ENCODE measurements at places on chromosomes 7 and 10.

GRCh38 chr7:121800916-121801675 is 71.9 kb upstream of the PTPRZ1 start:
- DNase-seq, result no peak

DNA sequence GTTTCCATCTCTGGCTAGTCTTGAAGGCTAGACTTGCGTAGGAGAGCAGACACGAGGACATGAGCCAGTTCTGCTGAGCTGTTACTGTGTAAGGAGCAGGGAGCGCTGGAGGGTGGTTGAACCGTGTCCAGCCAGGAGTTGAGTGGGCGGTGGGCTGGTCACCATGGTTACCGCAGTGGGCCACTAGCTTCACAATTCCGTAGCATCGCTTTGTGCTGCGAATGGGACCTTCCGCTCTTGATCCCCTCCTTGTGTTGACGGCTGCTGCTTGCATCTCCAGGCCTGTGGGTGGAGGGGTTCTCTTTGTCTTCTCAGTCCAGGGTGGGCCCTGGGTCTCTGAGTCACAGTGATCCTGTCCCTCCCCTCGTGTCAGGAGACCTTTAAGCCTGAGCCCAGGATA is 49.4 kb upstream of the OCM start:
- no peak for DNase-seq

DNA sequence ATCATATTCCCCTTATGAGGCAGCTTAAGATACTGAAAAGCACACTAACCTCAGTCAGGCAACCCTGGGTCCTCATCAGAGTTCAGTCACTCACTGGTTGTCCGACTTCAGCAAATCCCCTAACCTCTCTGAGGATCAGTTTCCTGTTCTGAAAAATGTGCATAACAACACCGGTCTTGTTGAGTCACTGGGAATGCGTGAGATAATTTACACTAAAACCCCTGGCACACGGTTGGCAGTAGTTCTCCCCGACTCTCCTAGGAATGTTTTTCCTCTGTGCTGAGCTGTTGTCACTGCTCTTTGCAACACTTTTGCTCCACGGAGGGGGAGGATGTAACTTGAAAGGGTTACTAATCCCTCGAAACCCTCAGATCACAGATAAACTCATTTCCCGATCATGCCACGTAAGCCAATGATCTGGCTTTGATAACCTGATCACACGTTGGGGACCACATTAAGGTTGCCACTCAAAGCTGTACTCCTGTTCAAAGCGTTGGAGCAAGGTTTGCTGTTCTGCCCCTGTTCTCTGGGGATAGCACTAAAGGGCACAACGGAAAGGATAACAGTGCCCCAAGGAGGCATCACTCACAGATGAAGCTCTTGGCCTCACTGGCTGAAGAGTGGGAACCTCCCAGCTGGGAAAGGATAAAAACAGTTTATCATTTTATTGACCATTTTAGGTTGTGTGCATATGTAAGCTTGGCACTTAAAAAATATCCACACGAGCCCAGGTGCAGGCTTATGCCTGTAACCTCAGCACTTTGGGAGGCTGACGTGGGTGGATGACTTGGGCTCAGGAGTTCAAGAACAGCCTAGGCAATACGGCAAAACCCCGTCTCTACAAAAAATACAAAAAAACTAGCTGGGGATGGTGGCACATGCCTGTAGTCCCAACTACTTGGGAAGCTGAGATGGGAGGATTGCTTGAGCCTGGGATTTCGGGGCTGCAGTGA is 5.0 kb upstream of the RBM17 start:
- DNase-seq, result no peak

DNA sequence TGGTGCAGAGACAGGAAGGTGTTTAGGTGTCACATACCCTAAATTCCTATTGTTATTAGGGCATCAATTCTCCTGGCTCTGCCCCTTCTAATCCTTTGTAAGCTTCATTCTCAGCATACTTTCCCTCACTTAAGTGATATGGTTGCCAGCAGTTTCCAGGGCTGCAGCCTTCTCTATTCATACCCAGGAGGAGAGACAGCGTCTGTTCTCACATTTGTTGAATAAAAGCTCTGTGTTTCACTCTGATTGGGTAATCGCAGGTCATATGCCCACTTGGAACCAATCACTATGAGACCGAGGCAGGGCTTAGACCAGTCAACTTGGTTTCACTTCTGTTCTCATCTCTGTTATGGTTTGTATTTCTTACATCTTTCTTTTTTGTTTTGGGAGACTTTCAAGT is 109.6 kb upstream of the MTPN start:
- peak; percentile 19 for DNase-seq

- no peak for DNase-seq
Measured at GRCh38 chr10:108631332-108631731, 1292.0 kb downstream of the XPNPEP1 start.

DNA sequence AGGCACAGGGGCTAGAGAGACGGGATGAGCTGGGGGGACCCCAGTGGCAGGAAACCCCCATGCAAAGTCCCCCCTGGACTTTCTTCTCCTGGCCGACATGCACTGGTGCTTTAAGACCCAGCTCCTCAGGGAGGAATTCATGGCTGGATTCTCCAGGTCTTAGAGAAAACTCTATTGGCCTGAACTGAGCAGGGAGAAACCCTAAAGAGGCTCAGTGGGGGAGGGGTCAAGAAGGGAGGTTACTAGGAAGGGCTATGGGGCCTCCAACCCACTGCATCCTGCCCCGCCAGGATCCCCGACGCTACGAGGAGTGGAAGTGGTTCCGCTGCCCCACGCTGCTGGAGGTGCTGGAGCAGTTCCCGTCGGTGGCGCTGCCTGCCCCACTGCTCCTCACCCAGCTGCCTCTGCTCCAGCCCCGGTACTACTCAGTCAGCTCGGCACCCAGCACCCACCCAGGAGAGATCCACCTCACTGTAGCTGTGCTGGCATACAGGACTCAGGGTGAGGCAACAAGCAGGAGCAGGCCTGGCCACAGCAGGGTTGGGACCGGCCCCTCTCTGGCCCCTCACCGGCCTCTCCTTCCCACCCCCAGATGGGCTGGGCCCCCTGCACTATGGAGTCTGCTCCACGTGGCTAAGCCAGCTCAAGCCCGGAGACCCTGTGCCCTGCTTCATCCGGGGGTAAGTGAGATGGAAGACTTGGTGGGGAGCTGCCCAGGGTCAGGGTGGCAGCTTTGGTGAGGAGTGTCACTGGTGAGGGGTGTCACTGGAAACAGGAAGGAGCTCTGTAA is 13.8 kb downstream of the ATG9B start:
- DNase-seq, result no peak

DNA sequence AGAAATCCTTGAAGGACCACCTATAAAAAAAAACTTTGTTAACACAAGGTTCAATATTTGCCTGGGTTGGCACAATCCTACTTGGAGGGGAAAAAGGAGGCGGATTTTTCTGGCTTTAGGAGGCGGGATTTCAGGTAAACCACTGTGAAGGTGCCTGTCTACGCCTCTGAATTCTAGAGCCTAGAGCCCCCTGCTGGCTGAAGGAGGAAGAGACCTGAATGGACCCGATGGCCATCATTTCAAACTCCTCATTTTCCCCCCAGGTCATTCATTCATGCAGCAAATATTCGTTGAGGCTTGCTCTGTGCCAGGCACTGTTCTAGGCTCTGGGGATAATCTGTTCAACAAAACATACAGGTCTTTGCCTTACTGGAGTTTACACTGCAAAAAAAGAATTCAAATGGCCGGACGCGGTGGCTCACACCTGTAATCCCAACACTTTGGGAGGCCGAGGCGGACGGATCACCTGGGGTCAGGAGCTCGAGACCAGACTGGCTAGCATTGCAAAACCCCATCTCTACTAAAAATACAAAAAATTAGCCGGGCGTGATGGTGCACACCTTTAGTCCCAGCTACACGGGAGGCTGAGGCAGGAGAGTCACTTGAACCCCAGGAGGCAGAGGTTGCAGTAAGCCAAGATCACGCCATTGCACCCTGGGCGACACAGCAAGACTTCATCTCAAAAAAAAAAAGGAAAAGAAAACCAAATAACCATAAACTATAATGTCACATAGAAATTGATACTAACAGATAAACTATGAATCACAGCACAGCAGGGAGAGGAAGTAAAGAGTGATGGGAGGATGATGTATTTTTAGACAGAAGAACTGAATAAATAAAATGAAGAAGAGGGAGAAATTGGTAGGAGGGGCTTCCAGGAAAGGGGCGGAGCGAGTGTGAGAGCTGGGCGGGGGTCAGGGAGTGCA is 90.1 kb upstream of the NFE2L3 start:
- no peak for DNase-seq

DNA sequence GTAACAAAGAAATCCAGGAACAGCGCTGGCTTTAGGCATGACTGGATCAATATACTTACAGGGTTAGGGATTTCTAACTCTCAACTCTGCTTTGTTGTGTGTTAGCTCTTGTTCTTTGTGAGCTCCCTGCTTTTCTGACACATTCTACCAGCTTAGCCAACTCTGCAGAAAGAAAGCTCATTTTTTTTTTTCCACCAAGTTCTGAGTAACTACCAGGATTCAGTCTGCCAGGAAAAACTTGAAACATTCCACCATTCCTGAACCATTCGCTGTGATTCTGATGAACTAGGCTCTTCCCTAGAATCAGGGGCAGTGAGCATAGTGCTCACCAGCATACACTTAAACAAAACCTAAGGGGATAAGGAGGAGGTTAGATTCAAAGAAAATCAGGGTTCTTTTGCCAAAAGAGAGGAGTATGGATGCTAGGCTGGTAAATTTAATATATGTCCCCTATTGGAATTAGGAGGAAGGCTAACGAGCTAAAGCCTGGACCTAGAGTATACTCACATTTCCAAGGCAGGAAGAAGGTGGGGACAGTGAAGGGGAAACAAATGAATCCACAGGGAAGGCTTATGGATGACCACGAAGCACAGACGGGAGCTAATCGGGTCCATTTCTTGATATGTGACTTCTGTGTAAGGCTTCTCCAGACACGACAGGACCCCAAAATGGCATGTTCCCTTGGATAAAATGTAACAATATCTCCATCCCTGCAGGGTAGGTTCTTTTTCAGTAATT is 183.4 kb downstream of the PRKG1 start:
- no peak for DNase-seq

GRCh38 chr10:102538811-102539210 is 35.0 kb downstream of the SUFU start:
- no peak for DNase-seq

GRCh38 chr7:43612128-43612527 is 29.2 kb downstream of the STK17A start:
- no peak for DNase-seq

- peak; percentile 20 for DNase-seq
Measured at GRCh38 chr7:30893357-30893756, 18.3 kb upstream of the AQP1 start.

GRCh38 chr7:26857506-26858240 is 6.7 kb downstream of the SKAP2 start:
- no peak for DNase-seq

- DNase-seq, result no peak
Measured at GRCh38 chr7:30349170-30349569, 64.8 kb downstream of the ZNRF2 start.

- no peak for DNase-seq
Measured at GRCh38 chr7:2983586-2983985, 60.1 kb downstream of the CARD11 start.

GRCh38 chr10:92572362-92573090 is 1.4 kb downstream of the IDE start:
- no peak for DNase-seq

DNA sequence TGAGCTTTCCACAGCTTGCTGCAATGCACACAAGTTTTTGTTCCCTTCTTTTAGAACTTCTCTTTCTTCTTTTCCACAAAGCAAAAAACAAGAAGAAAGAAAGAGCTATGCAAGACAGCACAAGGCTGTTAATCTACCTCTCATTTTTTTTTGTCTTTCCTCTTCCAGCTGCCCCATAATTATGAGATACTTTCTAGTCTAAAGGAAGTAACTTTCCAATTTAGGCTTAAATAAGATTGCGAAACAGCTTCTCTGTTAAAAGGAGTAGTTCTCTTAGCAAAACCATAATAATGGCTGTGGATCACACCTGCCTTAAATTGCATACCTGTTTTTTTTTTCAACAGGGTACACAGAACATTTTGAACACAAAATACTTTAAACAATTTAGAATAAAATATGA is 56.0 kb downstream of the NDUFB2 start:
- DNase-seq, result no peak

GRCh38 chr10:79184657-79185056 is 115.9 kb downstream of the ZMIZ1 start:
- no peak for DNase-seq

GRCh38 chr7:158646766-158647474 is 57.7 kb downstream of the NCAPG2 start:
- DNase-seq, result no peak

DNA sequence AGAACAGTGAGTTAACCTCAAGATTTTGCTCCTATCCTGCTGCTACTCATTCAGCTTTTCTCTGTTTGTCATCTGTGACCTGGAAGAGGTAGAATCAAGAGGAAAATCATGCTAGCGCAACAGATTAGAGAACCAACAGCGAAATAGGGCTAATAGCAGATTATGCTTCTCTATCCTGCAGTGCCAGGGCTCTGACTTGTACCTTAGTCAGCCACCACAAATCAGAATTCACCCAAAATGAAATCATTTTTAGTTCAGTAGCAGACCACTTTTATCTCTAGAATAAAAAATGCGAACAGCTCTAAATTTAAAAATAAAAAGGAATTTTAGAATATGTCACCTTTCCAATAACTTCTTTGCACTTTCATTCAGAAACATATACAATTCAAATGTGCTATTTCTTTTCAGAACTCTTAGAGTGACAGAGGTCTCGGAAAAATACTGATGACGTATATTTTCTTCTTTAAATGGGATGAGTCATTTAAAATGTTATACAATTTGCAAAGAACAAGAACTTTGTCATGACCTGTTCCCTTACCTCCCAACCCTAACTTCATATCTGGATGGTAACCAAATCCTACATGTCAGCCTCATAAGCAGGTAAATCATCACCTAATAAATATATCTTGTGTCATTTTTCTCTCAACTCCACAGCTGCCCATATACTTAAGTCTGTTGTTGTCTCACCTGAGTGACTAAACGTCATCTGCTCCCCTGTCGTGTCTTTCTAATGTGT is 896.4 kb downstream of the PCDH15 start:
- no peak for DNase-seq

- no peak for DNase-seq
Measured at GRCh38 chr10:122243550-122243949, 27.5 kb upstream of the BTBD16 start.

- no peak for DNase-seq
Measured at GRCh38 chr10:75101416-75102251, 9.8 kb upstream of the SAMD8 start.

DNA sequence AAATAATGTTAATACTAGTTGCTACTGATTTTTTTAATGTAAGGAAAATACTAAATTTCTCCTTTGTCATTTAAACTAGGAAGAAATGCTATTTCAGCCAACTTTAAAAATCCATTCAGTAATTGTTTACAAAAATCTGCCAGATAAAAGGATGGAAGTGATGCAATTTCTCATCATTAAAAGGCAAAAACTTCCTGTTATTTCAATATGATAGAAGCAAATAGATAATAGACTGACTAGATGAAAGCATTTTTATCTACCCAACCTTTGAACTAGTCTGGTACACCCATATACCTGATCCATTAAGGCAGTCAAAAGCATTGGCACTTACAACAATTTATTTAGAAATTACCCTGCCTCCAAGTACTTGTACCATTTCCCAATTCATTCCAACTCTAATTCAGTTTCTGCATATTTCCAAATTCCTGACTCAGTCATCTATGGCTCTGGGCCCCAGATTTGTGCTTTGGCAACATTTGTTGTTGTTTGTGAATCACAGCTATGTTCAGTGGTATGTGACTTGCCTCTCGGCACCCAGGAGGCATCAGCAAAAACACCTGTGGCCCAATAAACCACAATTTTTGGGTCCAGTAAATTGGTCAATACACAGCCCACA is 482.6 kb upstream of the SEMA3A start:
- no peak for DNase-seq

All from caudate nucleus (tissue), 63 donors.